Stimulated activated CD4-positive, alpha-beta T cell treated with anti-CD3 and anti-CD28 coated beads, Interleukin-1b, Interleukin-23, amount 100 ng/mL, for 4 hours (primary cell): ENCODE measurements at places on chromosomes 4 and X.

- no peak for DNase-seq
Measured at GRCh38 chr4:20960291-20960690, 260.0 kb downstream of the PACRGL start.

DNA sequence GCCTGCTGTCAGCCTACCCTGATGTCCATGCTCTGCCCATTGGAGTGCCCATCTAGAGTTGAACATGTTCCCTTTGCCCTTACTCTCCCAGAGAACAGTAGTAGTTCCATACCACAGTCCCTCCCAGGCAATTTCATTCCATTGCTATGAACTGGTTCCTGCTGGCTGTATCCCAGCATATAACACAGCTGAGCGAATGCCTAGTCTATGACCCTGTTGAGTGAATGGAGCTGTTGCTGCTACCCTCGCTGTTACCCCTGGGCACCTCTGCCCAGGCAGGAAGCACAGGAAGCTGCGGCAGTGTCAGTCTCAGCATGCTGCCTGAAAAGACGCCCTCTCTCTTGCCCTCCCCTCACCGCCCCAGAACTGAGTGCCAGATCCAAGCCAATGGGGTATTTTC lies 73.3 kb downstream of the SOX3 start:
- no peak for DNase-seq

- DNase-seq, result no peak
Measured at GRCh38 chrX:129701624-129702069, 37.1 kb upstream of the XPNPEP2 start.

DNA sequence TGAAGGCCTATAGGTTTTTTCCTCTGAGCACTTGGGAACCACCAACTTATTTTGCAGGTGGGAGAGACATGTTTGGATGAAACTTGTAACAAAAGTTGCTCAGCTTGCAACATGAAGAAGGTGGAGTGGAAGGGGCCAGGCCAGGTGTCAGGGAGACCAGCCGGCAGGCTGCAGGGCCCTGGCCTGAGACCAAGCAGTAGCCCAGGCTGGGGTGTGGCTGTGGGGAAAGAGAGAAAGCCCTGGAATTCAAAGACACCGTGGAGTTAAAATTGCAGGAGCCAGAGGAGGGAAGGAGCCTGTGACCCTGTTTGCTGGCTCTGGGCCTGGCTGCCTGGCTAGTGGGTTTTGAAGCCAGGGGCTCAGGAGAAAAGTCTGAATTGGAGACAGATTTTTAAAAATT lies 43.4 kb downstream of the EFNB1 start:
- no peak for DNase-seq

DNA sequence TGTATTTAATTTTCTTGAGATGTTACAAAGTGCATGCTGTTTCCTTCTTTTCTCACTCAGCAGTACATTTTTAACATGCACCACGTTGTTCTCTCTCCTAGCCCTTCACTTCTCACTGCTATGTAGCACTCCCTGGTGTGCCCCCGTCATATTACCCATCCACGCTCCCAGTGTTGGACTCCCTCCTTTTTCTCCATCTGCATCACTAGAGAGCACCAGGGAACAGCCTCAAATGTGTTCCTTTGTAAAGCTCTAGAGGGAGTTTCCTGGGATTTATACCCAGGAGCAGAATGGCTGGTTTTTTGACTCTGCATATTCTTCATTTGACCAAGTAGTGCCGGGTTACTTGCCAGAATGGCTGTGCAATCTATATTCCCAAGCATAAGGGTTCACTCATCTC lies 240.3 kb upstream of the ANXA3 start:
- DNase-seq, result no peak

GRCh38 chr4:24514808-24515207 lies 69.5 kb downstream of the DHX15 start:
- DNase-seq, result no peak

DNA sequence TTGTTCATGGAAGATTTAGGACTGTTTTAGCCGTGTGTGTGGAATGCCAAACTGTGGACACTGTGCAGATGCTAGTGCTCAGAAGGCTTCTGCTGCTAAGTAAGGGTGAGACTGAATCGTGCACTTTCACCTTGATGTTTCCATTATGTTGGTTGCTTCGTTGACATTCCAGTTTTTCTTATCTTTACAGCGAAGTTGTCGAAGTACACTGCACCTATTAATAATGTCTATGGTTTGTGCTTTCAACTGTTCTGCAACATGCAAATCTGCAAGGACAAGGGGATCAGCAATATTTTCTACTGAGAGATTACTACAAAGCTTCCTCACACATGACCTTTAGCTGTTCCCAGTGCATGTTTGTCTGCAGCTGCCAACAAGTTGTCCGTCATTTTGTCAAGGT lies 67.7 kb downstream of the UGT2A3 start:
- DNase-seq, result no peak

GRCh38 chr4:95693594-95693993 lies 144.8 kb upstream of the UNC5C start:
- DNase-seq, result no peak

DNA sequence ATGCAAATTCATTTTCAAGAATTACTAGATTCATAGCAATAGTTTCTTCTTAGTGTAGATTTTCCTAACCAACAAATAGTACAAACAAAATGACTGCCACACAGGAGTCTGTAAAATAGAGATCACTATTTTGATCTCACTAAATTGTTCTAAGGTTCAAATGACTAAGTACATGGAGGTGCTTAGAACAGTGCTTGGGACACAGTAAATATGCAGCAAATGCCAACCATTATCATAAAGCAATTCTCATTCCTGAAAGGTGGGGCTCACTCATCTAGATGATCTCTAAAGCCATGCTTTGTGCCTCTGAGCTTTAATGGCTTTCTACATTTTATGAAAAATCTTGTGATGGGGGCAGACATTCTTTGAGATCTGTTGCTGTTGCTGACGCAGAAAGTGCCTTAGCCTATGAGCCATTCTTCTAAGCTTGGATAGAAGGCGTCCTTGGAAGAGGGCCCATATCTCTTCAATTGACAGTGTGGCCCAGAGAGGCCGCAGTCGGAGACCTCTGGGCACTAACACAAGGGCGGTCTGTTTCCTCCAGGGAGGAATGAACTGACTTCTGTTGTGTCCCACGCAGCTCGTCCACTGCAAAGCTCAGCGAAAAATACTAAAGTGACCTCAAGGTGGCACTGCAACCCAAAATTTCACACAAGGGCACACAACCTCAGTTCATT lies 23.5 kb downstream of the TLR10 start:
- DNase-seq, result peak; percentile 47

- DNase-seq, result no peak
Measured at GRCh38 chr4:156959298-156959702, 12.3 kb downstream of the PDGFC start.

DNA sequence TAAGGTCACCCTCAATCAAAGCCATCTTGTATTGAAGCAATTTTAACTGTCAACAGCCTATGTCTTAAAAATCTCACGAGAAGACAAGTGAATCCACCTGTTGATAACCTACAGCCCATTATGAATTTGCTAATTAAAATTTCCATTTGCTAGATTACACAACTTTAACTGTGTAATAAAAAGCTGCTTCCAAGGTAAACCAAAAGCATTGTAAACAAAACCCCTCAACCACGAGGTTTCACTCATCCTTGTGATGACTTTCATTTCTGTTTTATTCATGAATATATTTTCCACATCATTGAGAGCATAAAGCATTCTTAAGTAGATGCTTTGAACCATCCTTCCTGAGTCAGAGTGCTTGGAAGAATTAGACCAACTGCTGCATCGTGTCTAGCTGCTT lies 217.5 kb upstream of the GYPA start:
- no peak for DNase-seq

DNA sequence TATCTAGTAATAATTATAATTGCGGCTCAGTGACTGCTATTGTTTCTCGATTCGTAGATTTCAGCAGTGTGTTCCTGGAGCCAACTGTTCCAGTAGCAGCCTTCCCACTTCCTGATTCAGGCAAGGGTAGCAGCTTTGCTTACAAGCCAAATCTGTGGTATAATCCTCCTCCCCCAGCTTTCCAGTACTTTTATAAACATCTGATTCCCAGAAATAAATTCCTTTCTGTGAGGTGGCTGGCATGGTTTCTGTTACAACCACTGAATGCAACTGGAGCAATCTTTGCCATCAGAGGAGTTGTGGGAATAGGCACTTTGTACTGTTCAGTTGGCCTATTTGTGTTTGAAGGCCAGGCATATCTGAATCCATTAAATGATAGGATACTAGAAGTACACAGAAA lies 80.0 kb downstream of the GLRA3 start:
- DNase-seq, result no peak

- DNase-seq, result no peak
Measured at GRCh38 chr4:125091541-125091940, 223.2 kb upstream of the FAT4 start.

- DNase-seq, result no peak
Measured at GRCh38 chr4:8878421-8878820, 6.8 kb upstream of the HMX1 start.

- no peak for DNase-seq
Measured at GRCh38 chr4:70908993-70909556, 6.9 kb downstream of the MOB1B start.

- no peak for DNase-seq
Measured at GRCh38 chrX:134847133-134847532, 143.7 kb upstream of the SMIM10 start.

GRCh38 chr4:37981425-37981824 lies 21.2 kb downstream of the PTTG2 start:
- no peak for DNase-seq

DNA sequence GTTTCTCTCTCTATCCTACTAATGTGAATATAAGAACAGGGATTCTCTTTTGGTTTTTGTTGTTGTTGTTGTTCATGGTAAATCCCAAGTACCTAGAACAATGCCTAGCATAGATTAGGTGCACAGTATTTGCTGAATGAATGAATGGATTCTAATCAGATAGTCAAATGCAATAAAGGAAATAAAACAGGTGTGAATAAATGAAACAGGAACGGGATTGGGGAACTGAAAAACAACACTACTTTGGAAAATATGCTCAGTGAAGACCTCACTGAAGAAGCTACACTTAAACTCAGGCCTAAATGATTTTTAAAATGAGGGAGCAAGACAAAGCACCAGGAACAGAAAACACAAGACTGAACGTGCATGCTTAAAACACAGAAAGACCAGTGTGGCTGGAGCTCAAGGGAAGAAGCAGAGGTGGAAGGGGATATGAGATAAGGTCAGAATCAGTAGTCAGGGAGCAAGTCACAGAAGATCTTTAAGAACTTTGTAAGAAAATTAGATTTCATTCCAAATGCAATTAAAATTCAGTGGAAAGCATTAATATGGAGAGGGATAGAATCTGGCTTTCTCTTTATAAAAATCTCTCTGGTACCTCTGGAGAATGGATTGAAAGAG lies 144.7 kb downstream of the ZAR1 start:
- DNase-seq, result no peak

DNA sequence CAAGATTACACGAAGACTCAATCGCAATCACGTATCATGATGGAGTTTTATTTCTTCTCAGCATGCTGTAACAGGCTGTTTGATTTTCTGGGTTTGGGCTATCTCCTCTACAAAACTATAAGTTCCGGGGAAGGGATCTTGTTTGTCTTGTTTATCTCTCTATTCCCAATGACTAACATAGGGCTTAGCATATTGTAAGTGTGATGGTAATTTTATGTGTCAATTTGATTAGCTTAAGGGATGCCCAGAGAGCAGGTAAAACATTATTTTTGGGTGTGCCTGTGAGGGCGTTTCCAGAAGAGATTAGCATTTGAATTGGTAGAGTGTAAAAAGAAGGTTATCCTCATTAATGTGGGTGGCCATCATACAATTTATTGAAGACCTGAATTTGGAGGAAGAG lies 32.8 kb upstream of the C1GALT1C1 start:
- DNase-seq, result no peak

DNA sequence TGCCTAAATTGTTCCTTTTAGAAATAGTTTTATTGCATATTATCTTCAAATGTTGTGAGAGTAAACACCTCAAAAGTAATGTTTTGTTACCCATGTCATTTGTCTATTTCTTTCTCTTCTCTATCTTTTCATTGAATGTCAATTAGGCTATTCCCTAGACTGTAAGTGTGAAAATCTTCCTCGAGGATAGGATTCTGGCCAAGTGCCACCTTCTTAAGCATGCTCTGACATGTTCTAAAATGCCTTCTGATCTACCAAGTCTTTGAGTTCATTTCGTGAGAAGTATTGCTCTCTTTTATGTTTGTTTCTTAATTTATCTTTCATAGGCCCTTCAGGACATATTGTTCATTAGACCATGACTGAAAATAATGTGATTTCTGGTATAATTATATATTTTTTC lies 44.1 kb upstream of the TLL1 start:
- DNase-seq, result no peak

DNA sequence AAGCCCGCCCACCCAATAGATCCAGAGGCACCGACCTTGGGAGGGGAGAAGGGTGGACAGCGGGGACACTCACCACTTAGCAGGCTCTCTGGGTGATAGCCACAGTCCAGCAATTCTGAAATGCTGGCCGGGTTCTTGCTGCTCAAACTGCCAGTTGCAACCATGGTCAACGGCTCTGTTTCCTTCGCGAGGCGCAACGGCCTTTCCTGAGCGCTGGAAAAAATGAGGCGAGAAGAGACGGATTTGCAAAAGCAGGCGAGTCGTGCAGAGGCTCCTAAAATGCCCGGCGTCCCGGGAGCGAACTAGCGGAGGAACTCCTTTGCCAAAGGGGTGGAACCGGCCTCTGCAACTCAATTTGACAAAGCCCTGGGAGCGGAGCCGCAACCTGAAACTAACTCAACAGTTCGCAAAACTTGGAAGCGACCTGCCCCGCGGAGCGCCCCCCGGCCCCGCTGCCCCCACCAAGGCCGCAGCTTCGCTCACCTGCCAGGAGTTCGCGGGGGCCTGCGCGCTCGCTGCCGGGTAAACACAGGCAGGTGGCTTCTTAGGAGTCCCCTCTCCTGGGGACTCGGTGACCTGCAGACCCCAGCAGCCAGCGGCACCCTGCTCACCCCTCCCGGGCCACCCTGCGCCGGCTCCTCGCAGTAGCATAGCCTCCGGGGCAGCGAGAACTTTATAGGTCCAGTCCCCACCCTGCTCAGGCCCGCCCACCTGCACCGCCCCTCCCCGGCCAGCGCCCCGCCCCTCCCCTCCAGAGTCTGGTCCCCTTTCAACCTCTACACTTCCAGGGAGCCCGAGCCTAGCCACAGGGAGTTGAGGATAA lies at the start of gene DDIT4L:
DDIT4L (minus strand) TSS at position 649 of the 823 bp plus-strand sequence; CDS start at position 164, 485 bp downstream.
- DNase-seq, result peak; percentile 5

GRCh38 chr4:79399076-79399475 lies 9.0 kb downstream of the GK2 start:
- no peak for DNase-seq

DNA sequence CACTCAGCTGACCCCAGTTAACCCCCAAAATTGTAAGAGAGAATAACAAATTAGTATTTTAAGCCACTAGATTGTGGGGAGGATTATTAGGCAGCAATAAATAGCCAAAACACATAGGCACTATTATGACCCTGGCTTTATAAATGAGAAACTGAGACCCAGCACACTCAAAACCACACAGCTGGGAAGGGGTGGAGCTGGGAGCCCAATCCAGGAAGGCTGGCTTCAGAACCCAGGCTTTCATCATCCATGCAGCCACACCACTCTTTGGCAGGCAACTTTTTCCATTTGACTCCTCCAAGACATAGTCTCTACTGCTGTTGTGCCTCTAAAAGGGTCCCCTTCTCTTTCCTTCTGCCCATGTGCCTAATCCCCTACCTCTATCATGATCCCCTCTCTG lies 253.8 kb downstream of the DHX15 start:
- no peak for DNase-seq

GRCh38 chrX:9635368-9635767 lies 130.3 kb downstream of the GPR143 start:
- DNase-seq, result no peak

GRCh38 chr4:2241003-2241402 lies 918 bp downstream of the HAUS3 start:
- DNase-seq, result no peak
